ENCODE measurements at places on chromosomes 5 and 9.

GRCh38 chr9:111016426-111017045 is 21.7 kb downstream of the LPAR1 start:
- DNase-seq = no peak

- DNase-seq = no peak
Measured at GRCh38 chr9:90720621-90721265, 78.1 kb upstream of the DIRAS2 start.

- no peak for DNase-seq
Measured at GRCh38 chr5:77924081-77924480, 147.9 kb upstream of the TBCA start.

DNA sequence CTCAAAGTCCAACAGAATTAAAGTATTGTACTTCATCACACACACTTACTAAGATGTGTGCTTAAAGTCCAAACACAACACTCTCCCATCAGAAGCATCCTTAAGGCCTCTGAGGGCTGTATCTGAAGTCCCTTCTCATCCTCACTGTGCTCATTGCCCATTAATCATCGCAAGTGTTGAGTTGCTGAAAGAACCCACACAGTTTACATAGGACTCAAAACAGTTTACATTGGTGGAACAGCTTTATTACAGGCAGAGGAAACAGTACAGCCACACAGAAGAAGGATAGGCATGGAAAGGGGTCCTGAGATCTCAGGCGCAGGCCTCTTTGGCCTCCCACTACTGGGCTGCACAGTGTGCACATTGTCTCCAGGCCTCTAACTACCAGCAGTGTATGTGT is 113.4 kb downstream of the CMYA5 start:
- no peak for DNase-seq

- no peak for DNase-seq
Measured at GRCh38 chr5:131022811-131023497, 142.1 kb downstream of the HINT1 start.

DNA sequence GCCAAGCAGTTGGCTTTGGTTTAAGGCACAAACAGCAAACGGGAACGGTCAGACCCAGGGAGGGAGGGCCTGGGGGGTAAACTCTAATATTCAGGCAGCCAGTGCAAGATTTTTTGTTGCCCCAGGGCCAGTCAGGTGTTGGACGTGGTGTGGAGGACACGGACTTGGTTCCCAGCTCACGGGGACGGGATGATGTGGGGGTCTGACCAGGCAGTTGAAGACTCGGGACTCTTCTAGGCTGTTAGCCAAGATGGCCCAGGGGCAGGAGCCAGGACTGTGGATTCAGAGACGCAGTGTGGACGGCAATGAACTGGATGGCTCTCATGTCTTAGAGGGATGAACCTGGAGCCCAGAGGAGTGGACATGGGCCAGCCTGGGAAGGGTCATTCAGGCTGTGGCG is 169.2 kb downstream of the C9orf50 start:
- DNase-seq = no peak

DNA sequence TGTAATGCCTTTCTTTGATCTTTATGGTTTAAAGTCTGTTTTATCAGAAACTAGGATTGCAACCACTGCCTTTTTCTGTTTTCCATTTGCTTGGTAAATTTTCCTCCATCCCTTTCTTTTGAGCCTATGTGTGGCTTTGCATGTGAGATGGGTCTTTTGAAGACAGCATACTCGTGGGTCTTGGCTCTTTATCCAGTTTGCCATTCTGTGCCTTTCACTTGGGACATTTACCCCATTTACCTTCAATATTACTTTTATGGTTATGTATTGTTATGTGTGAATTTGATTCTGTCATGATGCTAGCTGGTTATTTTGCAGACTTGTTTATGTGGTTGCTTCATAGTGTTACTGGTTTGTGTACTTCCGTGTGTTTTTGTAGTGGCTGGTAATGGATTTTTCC is 59.2 kb downstream of the YTHDC2 start:
- no peak for DNase-seq

GRCh38 chr9:131096269-131097125 is at the start of gene AIF1L:
Gene AIF1L, plus strand, starts transcription at chr9:131096531. Its CDS starts 99 bp downstream, at chr9:131096630.
- DNase-seq = no peak

DNA sequence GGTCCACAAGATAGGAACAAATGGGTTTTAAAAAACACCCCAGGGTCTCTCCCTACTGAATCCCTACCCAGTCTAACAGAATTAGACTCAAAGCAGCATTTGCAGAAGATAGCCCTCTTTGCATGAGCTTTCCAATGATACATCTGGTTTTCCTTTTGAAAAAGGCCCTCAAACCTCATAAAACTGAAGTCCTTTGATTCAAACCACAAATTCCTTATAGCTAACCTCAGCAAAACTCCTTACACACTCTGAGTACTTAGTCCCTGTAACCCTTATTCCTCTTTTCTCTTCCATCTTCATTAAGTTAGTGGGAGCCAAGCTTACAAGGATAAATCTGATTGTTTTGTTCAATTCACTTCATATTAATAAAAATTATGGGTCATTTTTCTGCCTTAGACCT is 90.5 kb upstream of the TNC start:
- DNase-seq = no peak

GRCh38 chr5:162107591-162107990 is 40.0 kb downstream of the GABRG2 start:
- no peak for DNase-seq

- no peak for DNase-seq
Measured at GRCh38 chr9:120396418-120396817, 183.5 kb downstream of the CDK5RAP2 start.

- DNase-seq = peak; percentile 36
Measured at GRCh38 chr9:6630502-6631206, 14.9 kb downstream of the GLDC start.

DNA sequence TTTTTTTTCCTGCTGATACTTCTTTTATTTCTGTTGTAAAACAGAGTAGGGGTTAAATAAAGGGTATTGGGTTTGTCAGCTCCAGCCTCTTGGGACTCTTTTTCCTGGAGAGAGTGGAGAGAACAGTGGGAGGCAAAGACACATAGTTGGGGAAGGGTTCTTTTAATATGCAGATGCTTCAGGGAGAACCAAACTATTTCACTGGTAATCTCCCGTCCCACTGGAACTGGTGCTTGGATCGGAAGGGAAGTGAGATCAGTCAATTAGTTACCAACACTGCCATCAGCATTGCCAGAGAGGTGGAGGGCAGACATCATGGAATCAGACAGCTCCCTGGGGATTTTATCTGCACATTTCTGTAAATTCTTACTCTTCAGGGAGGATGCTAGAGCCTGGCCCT is 47.6 kb upstream of the ELOVL7 start:
- DNase-seq = no peak

GRCh38 chr5:36629729-36630128 is 23.3 kb downstream of the SLC1A3 start:
- DNase-seq = no peak

- DNase-seq = no peak
Measured at GRCh38 chr9:97046228-97046627, 7.3 kb upstream of the CTSV start.

GRCh38 chr9:127222388-127223095 is 42.0 kb upstream of the GARNL3 start:
- DNase-seq = no peak

DNA sequence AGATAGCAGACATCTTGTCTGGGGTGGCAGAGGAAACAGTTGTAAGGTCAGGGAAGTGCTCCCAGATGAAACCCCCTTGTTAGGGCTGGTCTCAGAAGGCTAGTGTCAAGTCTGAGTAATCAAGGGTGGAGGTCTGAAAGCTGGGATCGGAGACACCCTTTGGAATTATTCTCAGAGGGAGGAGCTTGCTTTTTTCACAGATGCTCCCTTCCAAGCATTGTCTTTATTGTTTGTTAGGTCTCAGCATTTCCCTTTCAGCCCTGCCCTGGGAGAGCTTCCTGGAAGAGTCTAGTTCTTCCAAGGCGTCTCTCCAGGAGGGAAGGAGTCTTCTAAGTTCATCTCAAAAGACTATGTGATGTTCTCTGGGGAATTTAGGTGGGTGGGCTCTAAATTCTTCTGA is 3.2 kb downstream of the TEK start:
- no peak for DNase-seq

- no peak for DNase-seq
Measured at GRCh38 chr5:180795771-180796313, 6.8 kb downstream of the MGAT1 start.

GRCh38 chr5:1779782-1780613 is 19.6 kb downstream of the MRPL36 start:
- DNase-seq = no peak

- peak; percentile 43 for DNase-seq
Measured at GRCh38 chr5:115838885-115839518, 2.4 kb downstream of the ATG12 start.

DNA sequence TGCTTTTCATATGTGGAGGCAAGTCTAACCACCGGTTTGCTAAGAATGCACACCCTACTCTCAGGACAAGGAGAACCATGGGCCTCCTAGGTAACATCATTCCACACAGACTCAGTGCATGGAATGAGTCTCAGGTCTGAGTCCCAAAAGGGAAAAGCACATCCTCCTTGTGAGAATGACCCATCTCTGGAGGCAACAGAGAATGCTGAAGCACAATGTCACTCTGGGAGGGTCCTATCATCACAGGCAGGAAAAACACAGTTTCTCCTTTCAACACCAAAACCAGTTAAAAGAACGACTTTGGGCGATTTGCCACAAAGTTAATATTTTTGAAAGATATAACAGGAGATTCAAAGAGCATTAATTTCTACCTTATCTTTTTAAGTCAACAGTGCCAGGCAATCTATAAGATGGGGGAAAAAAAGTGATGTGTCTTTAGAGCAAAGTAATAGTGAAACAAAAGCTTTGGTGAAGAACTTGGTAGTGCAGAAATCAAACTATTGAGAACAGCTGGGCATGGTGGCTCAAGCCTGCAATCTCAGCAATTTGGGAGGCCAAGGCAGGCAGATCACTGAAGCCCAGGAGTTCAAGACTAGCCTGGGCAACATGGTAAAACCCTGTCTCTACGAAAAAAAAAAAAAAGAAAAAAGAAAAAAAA is 97.3 kb downstream of the OXCT1 start:
- DNase-seq = no peak

- DNase-seq = no peak
Measured at GRCh38 chr5:169410996-169411783, 110.3 kb upstream of the SLIT3 start.

GRCh38 chr5:144457160-144457559 is 286.5 kb downstream of the KCTD16 start:
- DNase-seq = no peak

- DNase-seq = no peak
Measured at GRCh38 chr5:38968665-38969064, 105.5 kb downstream of the RICTOR start.

- no peak for DNase-seq
Measured at GRCh38 chr9:130846487-130847305, 11.6 kb downstream of the ABL1 start.

GRCh38 chr5:136232316-136232715 is 39.4 kb upstream of the SMIM32 start:
- DNase-seq = no peak

- no peak for DNase-seq
Measured at GRCh38 chr5:96278981-96279380, 154.1 kb downstream of the PCSK1 start.

DNA sequence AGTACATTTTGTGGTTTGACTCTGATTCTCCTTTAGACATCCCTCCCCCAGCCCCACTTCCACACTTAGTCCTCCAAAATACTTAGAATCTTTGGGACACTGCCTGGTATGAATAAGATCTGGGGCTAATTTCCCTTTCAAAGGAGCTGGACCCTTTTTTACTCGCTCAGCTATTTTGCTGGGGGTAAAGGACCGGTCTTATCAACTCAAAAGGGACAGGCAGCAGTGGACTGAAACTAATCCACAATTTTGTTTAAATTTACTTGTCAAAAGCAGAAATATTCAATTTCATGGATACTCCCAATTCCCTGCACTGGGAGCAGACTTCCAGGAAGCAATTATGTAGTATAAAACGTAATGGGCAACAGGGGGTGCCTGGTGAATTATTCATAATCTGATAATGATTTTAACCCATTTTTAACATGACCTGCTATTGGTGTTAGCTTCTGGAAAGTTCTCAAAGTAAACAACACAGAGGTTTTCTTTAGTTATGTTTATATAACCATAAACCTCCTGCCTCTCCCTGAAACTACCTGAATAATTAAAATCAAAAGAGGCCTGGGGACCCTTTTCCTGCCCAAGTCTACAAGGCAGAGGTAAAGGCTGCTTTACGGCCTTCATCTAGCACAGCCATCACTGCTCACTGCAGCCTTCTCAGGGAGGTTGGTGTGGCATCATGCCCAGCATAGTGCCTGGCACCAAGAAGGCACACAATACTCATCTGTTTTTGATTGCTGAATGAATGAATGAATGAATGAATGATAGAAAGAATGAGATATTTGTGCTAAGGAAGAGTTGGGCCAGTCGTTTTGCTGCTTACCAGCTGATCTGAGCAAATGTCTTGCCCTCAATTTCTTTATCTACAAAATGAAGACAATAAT is 44.2 kb upstream of the GNPDA1 start:
- no peak for DNase-seq

GRCh38 chr5:1443991-1444360 is 1.3 kb downstream of the SLC6A3 start:
- DNase-seq = no peak

DNA sequence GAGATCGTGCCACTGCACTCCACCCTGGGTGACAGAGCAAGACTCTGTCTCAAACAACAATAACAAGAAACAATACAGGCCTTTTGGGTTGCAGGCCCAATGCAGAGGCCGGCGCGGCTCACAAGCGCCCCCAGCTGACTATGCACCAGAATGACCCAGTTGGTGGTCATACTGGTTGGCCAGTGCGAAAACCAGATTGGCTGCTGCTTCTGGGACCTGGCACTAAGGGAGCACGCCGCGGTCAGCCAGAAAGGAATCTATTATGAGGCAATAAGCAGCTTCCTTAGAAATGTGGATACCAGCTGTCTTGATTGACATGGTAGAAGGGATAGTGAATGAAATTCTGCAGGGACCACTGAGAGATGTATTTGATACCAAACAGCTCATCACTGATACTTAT is 35.0 kb downstream of the RANBP17 start:
- DNase-seq = no peak

DNA sequence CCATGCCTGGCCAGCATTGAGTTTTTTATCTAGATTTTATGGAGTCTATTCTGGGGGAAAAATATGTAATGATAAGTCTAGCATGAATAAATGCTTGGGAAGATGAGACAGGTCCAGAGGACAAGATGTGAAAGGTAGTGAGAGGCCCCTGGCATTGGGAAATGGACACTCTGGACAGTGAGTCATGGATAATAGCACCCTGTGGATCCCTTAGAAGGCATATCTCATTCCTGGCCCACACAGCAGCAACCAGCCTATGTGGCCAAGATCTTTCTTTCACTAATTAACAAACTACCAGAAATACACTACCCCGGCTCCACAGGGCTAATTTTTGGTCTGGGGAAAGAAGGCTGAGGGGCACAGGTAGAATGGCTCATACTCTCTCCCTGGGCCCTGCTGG is 356.1 kb downstream of the TRIM32 start:
- no peak for DNase-seq

DNA sequence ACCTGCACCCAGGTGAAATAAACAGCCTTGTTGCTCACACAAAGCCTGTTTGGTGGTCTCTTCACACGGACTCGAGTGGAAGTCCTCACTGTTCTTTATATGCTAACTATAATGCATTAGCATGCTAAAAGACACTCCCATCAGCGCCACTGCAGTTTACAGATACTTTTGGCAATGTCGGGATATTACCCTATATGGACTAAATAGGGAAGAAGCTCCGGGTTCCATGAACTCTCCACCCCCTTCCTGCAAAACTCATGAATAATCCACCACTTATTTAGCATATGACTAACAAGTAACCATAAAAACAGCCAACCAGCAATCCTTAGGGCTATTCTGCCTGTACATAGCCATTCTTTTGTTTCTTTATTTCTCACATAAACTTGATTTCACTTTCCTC is 426.2 kb upstream of the PTPRD start:
- no peak for DNase-seq
